ENCODE measurements at places on chromosomes 12 and 14. TPM values are rescaled to one million over a fixed set of nuclear protein-coding genes. Genes with fewer than 3 reads are reported as not detected.

GRCh38 chr12:54384591-54385041 lies at the start of gene ZNF385A:
Gene ZNF385A (minus strand): TSS chr12:54384733. CDS start chr12:54384514, 219 bp downstream.
- H3K4me1 ChIP-seq = peaks cover 33% of the 10 kb centered on the region
- peaks cover 11% of the 10 kb centered on the region for H3K27me3 ChIP-seq
- no peak within 1 kb of the TSS for H3K27ac ChIP-seq

- H3K27me3 ChIP-seq = peaks cover 3% of the 10 kb centered on the region
- H3K27ac ChIP-seq = no peak overlapping the region
- H3K36me3 ChIP-seq = no peaks in the 10 kb centered on the region
Measured at GRCh38 chr14:92877757-92878431, 45.1 kb upstream of the CHGA start.

DNA sequence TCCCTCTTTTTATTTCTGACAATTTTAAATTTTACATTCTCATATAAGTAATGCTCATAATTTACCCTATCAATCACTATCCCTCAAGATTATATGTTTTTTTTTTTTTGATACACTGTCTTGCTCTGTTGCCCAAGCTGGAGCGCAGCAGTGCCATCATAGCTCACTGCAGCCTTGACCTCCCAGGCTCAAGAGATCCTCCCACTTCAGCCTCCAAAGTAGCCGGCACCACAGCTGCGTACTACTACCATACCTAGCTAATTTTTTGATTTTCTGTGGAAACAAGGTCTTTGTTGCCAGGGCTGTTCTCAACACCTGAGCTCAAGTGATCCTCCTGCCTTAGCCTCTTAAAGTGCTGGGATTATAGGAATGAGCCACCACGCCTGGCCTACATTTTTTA lies 4.4 kb downstream of the DUSP16 start:
- H3K36me3 ChIP-seq = no peaks in the 10 kb centered on the region
- no peak overlapping the region for H3K27ac ChIP-seq
- no peak for DNase-seq
- peaks cover 10% of the 10 kb centered on the region for H3K4me1 ChIP-seq

The NID2 gene
- total RNA-seq = 80.8 TPM

The RND1 gene
- 1.0 TPM for total RNA-seq
